Esophagus squamous epithelium (tissue), 5 donors: ENCODE measurements at places on chromosomes 2 and 18.

DNA sequence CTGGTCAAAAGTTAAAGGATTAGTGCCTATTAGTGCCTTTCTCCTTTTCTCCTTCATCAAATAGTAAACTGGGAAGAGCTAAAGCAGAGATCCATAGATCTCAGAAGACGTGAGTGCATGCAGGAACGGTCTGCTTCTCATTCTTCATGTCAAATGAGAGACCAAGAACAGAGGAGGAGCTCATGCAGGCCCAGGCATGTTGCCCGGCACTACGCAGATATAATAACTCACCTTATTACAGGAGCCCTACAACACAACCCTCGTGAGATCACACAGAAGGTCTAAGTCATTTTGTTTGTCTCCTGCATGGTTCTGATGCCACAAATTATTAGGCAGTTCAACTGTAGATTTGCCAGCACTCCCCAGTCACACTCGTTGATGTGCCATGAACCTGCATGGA lies 71.8 kb downstream of the CMPK2 start:
- H3K4me3 ChIP-seq, result no peak overlapping the region
- peaks cover 9% of the 10 kb centered on the region for H3K27me3 ChIP-seq
- H3K36me3 ChIP-seq, result no peaks in the 10 kb centered on the region
- no peak for DNase-seq

DNA sequence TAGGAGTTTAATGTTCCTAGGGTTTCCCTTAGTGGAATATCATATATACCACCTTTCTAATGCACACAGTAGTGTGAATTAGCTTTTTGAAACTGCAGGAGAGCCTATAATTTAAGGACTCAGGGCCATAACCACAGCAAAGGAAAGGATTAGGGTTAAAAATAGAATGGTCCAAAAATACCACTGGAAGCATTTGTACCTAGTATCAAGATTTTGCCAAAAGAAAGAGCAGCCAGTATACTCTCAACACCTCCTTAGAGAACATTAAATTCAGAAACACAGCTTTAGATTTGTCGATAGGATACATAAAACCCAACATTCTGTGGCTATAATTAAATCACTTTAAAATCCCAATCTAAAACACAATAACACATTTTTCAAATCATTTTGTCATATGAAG lies 634.9 kb downstream of the EPHA4 start:
- H3K36me3 ChIP-seq, result no peaks in the 10 kb centered on the region
- no peaks in the 10 kb centered on the region for H3K4me1 ChIP-seq
- no peaks in the 10 kb centered on the region for H3K27me3 ChIP-seq
- H3K27ac ChIP-seq, result no peak overlapping the region

GRCh38 chr18:11020877-11021414 lies 128.4 kb downstream of the PIEZO2 start:
- H3K4me3 ChIP-seq, result no peak overlapping the region
- no peak overlapping the region for H3K27ac ChIP-seq
- H3K4me1 ChIP-seq, result no peaks in the 10 kb centered on the region
- no peak for DNase-seq
- H3K27me3 ChIP-seq, result no peaks in the 10 kb centered on the region

DNA sequence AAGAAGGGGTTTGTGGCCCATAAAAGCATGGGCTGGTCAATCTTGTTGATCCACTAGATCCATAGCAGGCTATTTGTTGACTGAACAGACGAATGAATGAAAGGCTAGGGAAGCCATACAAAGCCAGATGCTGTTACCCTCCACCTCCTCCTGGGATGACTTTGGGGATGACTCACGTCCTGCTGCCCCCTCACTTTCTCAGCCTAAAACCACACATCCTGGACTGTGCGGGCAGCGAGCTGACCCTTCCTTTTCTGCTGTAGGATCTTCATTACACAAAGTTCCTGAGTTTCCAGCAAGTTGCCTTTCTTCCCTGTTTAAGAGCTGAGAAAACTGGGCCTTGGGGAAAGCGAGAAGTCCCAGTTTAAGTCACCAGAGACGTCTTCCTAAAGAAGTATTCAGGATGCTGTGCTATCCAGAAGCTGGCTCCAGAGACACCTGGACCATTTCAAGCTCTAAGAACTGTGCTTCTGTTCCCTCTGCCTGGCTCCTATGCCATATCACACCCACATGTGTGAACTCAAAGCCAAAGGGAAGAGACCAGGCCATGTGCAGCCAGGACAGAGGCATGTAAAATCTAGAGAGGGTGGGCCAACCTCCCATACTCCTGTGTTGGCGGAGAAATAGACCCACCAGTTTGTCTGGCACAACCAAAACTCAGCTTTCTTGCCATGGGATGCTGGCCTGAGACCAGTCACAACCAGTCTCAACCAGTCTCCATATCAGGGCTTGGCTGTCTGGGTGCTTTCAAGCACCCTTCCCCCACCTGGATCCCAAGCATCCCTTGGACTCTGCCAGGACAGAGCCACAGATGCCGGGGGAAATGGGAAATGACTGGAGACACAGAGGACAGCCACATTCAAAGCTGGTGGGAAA lies 4.7 kb upstream of the SLC20A1 start:
- DNase-seq, result no peak
- no peak overlapping the region for H3K27ac ChIP-seq
- H3K36me3 ChIP-seq, result no peaks in the 10 kb centered on the region
- peaks cover 7% of the 10 kb centered on the region for H3K4me1 ChIP-seq

DNA sequence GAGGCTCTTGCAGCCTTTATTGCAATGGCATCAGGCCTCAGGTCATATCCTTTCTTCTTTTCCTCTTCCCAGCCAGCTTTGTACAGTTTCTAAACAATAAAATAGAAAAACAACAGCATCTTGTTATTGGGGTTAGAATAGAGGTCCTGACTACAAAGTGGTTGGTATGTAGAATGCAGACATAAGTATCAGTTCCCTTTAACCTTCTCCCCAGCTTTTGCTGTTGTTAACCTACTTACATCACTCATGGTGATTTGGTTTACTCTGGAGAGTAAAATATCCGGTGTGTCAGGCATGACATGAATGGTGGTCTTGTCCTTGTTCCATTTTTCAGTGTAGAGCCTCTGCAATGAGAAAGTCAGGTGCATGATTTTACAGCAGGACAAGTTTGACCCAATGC lies 69.8 kb downstream of the NEB start:
- no peaks in the 10 kb centered on the region for H3K27me3 ChIP-seq
- no peak overlapping the region for H3K27ac ChIP-seq
- no peaks in the 10 kb centered on the region for H3K4me1 ChIP-seq
- no peak for DNase-seq

GRCh38 chr2:44743473-44743872 lies 198.0 kb upstream of the SIX3 start:
- no peaks in the 10 kb centered on the region for H3K27me3 ChIP-seq
- DNase-seq, result no peak
- H3K27ac ChIP-seq, result no peak overlapping the region
- peaks cover 17% of the 10 kb centered on the region for H3K4me1 ChIP-seq

- no peaks in the 10 kb centered on the region for H3K27me3 ChIP-seq
- H3K27ac ChIP-seq, result no peak overlapping the region
- no peaks in the 10 kb centered on the region for H3K4me1 ChIP-seq
- H3K36me3 ChIP-seq, result peaks cover 8% of the 10 kb centered on the region
Observed at GRCh38 chr2:71410696-71411095, 42.7 kb upstream of the DYSF start.

DNA sequence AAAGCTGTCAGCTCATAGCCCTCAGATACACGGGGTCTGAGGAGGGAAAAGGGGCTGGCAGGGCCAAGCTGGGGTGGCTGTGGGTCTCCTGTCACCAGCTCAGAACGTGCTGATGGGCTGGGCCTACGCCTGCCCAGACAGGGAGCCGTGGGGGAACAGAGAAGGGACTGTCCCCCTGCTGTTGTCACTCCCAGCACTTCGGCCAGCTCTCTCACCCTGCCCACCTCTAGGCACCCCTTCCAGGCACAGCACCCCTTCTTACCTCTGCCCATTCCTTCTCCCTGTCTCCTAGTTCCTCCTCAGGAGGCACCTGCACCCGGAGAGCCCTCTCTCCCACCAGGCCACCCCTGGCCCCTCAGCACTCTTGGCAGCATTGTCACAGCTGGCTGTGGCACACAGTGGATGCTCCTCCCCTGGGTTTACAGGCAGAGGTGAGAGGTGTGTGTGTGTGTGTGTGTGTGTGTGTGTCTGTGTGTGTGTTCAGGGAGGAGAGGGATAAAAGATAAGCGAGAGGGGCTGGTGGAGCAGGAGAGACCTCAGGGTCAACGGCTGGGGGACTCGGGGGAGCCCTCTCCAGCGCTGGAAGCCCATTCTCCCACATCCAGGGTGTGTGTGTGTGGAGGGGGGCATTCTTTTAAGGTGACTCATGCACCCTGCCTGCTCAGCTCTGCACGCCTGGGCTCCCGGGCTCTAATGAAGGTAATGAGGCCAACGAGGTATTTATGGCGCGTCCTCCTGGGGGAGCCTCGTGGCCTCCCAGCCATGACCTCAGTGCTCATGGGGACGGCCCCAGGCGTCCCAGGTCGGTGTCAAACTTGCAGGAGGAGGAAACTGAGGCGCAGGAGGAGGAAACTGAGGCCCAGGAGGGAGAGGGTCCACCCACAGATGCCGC lies 66.1 kb upstream of the SMAD7 start:
- no peak overlapping the region for H3K4me3 ChIP-seq
- DNase-seq, result no peak
- no peaks in the 10 kb centered on the region for H3K36me3 ChIP-seq
- H3K4me1 ChIP-seq, result peaks cover 3% of the 10 kb centered on the region

GRCh38 chr2:231334179-231334930 lies 61.2 kb upstream of the B3GNT7 start:
- H3K4me3 ChIP-seq, result no peak overlapping the region
- no peak for DNase-seq
- H3K27me3 ChIP-seq, result no peaks in the 10 kb centered on the region
- H3K27ac ChIP-seq, result no peak overlapping the region
- no peaks in the 10 kb centered on the region for H3K4me1 ChIP-seq

GRCh38 chr2:166230724-166231070 lies 102.9 kb upstream of the SCN1A start:
- H3K27ac ChIP-seq, result no peak overlapping the region
- no peak overlapping the region for H3K4me3 ChIP-seq
- no peak for DNase-seq
- H3K36me3 ChIP-seq, result no peaks in the 10 kb centered on the region

DNA sequence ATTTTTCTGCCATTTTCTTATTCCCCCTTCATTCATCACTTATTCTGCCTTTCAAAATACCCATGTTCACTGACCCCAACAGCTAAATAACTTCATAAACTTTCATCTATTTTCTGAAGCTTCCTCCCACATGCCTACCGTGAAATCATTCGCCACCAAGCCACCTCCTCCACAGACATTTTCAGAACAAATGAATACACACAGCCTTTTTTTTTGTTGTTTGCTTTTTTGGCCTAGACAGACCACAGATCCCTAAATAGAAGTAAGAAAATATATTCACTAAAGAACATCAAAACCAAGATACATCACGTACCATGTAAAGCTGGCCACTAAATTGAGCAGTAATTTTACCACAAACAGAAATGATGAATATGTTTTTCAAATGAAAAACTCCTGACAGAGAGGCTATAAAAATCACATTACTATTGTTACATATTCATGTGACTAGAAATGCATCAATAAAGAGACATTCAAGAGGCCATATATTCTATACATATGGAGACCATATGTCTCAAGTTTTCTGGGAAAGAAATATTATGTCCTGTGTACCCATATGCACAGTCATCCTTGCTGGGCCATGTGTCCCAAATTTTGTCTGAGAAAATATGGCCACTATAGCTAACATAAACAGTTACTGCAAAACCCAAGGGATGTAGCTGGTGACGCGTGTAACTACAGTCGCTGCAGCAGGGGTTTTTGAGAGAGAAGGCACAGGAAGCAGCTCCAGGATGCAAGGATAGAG lies 200.3 kb downstream of the FBXO15 start:
- H3K27me3 ChIP-seq, result no peaks in the 10 kb centered on the region
- no peak overlapping the region for H3K4me3 ChIP-seq
- no peaks in the 10 kb centered on the region for H3K36me3 ChIP-seq
- H3K4me1 ChIP-seq, result no peaks in the 10 kb centered on the region

GRCh38 chr2:157061799-157062198 lies 195.7 kb upstream of the GALNT5 start:
- no peaks in the 10 kb centered on the region for H3K27me3 ChIP-seq
- H3K27ac ChIP-seq, result no peak overlapping the region
- no peak overlapping the region for H3K4me3 ChIP-seq
- no peak for DNase-seq
- no peaks in the 10 kb centered on the region for H3K36me3 ChIP-seq
- no peaks in the 10 kb centered on the region for H3K4me1 ChIP-seq

DNA sequence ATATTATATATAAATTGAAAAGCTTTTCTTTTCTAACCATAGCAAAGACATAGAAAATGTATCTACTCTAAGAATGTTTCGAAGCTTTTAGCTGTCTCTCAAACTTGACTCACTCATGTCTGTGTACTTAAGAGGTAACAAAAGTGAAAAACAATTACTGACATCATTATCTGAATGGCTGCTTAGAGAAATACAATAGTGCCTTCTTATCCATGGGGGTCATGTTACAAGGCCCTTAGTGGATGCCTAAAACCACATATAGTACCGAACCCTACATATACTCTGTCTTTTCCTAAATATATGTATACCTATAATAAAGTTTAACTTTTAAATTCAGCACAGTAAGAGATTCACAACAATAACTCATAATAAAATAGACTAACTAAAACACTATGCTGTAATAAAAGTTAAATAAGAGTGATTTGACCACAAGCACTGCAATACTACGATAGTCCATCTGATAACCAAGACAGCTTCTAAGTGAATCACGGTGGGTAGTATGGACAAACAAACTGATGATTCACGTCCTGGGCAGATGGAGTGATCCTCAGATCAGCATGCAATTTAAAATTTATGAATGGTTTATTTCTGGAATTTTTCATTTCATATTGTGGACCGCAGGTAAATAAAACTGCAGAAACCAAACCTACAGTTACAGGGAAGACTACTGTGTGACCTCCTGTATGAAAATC lies 246.2 kb downstream of the XIRP2 start:
- H3K4me3 ChIP-seq, result no peak overlapping the region
- no peaks in the 10 kb centered on the region for H3K27me3 ChIP-seq

GRCh38 chr2:8541223-8541622 lies 140.6 kb upstream of the ID2 start:
- H3K4me1 ChIP-seq, result peaks cover 81% of the 10 kb centered on the region
- no peak for DNase-seq
- peak overlapping the region; percentile 73 for H3K27ac ChIP-seq
- H3K27me3 ChIP-seq, result no peaks in the 10 kb centered on the region
- no peak overlapping the region for H3K4me3 ChIP-seq

DNA sequence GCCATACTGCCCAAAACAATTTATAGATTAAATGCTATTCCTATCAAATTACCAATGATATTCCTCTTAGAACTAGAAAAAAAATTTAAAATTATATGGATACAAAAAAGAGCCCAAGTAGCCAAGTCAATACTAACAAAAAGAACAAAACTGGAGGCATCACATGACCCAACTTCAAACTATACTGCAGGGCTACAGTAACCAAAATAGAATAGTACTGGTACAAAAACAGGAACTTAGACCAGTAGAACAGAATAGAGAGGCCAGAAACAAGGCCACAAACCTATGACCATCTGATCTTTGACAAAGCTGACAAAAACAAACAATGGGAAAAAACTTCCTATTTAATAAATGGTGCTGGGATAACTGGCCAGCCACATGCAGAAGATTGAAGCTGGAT lies 86.1 kb upstream of the KYNU start:
- no peaks in the 10 kb centered on the region for H3K36me3 ChIP-seq
- H3K4me1 ChIP-seq, result no peaks in the 10 kb centered on the region
- H3K4me3 ChIP-seq, result no peak overlapping the region

- no peaks in the 10 kb centered on the region for H3K36me3 ChIP-seq
- H3K27me3 ChIP-seq, result no peaks in the 10 kb centered on the region
- H3K4me3 ChIP-seq, result no peak overlapping the region
- H3K4me1 ChIP-seq, result no peaks in the 10 kb centered on the region
- no peak overlapping the region for H3K27ac ChIP-seq
Observed at GRCh38 chr2:234912437-234912836, 39.4 kb upstream of the SH3BP4 start.
